CD4-positive, alpha-beta T cell treated with Interleukin-17A for 1 hour (primary cell): ENCODE measurements at places on chromosomes 16 and 17.

- no peak for DNase-seq
These were observed 8.5 kb downstream of the TEKT1 start for GRCh38 chr17:6823011-6823442.

GRCh38 chr17:35543856-35544255, 6.4 kb upstream of the SLFN12L start:
- DNase-seq, result no peak

GRCh38 chr17:78358538-78359320, 1.1 kb downstream of the SOCS3 start:
- no peak for DNase-seq

- DNase-seq, result peak; percentile 31
These were observed 908 bp downstream of the COG4 start for GRCh38 chr16:70522216-70523075.

- DNase-seq, result no peak
These were observed 485 bp upstream of the GDPD3 start for GRCh38 chr16:30113711-30114333.

DNA sequence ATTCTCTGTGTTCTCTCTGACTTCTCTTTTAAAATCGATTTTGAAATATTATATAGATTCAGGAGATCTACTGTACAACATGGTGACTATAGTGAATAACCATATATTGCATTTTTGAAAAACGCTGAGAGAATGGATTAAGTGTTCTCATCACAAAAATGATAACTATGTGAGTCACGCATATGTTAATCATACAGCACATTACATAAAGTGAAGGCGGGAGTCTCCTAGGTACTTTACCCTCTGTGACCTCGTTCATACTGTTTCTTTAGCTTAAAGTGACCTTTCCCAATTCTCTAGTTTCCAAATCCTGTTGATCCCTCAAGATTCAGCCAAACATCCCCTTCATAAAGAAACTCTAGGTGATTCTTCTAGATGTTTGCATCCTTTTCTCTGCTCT, 3.1 kb upstream of the KRTAP3-2 start:
- DNase-seq, result no peak

GRCh38 chr17:61849674-61850073, 13.7 kb downstream of the BRIP1 start:
- no peak for DNase-seq

DNA sequence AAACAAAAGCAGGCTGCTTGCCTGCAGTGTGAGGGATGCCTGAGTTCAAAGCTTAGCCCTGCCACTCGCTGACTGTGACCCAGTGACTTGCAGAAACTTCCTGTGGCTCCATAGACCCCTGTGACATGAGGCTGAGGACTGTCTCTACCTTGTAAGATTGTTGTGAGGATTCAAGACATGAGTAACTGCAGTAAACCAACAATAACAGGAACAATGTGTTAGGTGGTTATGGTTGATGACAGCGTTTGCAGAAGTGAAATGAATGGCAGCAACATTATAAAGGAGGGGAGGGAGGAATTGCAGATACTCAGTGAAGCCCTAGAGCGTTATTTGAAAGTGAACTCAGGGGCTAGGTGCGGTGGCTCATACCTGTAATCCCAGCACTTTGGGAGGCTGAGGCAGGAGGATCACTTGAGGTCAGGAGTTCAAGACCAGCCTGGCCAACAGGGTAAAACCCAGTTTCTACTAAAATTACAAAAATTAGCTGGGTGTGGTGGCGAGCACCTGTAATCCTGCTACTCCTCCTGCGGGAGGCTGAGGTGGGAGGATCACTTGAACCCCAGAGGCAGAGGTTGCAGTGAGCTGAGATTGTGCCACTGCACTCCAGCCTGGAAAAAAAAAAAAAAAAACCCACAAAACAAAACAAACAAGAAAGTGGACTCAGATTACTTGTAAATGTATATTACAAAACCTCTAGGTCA, 33.5 kb upstream of the EMP2 start:
- no peak for DNase-seq

DNA sequence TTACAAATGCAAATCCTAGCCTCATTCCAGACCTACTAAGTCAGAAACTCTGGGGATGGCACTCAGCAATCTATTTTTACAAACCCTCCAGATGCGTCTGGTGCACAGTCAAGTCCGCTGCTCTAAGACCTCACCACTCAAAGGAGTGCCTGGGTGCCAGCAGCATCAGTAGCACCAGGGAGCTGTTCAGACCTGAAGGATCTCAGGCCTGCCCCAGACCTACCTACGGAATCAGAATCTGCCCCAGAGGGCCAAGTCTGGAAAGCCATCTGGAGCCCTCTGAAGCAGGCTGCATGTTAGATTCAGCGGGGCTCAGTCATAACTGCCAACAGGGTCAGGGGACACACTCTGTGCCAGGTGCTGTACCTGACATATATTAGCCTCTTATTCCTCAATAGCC, 17.6 kb downstream of the MEOX1 start:
- no peak for DNase-seq

DNA sequence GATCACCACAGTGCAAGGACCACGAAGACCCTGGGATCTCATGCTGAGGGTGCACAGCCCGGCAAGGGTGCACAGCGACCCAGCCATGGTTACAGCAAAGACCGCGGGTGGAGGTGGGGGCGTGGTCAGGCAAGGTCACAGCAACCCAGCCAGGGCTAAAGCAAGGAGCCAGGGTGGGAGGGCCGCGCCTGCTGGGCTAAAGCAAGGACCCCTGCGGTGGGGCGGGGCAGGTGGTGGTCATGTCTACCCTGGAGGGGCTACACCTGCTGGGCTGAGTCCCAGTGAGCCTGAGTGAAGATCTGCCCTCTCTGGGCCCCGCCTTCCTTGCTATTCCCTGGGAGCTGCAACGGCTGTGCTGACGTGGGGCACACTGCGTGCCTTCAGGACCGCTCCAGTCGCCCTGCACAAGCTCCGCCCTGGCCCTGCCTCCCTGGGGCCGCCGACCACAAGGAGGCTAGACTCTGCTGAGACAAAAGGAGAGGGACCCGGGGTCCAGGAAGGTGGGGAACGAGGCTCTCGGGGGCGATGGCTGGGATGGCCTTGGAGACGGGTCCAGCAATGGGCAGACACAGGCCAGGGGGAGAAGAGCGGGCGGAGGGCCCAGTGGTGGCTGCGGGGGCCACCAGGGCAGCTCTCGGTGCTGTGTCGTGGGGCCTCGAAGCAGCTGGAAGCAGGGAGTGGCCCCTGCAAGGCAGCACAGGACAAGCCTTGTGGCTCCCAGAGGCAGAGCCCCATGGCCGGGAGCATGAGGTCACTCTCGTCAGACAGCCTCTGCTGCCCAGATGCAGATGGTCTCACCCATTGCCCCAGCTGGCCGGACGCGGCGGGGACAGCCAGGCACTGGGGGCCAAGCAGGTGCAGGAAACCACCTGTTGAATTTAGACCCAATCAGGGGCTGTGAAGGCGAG, 52.8 kb downstream of the CBFA2T3 start:
- no peak for DNase-seq

- DNase-seq, result no peak
These were observed 2.7 kb downstream of the OTOP3 start for GRCh38 chr17:74938194-74938950.

- DNase-seq, result no peak
These were observed 52.8 kb upstream of the ARHGAP44 start for GRCh38 chr17:12736526-12736925.

GRCh38 chr16:14585287-14585686, 44.8 kb downstream of the PARN start:
- no peak for DNase-seq

GRCh38 chr17:39002991-39003715, 36.0 kb upstream of the FBXO47 start:
- DNase-seq, result peak; percentile 62

- DNase-seq, result no peak
These were observed 122.6 kb upstream of the RPL38 start for GRCh38 chr17:74080656-74081582.

DNA sequence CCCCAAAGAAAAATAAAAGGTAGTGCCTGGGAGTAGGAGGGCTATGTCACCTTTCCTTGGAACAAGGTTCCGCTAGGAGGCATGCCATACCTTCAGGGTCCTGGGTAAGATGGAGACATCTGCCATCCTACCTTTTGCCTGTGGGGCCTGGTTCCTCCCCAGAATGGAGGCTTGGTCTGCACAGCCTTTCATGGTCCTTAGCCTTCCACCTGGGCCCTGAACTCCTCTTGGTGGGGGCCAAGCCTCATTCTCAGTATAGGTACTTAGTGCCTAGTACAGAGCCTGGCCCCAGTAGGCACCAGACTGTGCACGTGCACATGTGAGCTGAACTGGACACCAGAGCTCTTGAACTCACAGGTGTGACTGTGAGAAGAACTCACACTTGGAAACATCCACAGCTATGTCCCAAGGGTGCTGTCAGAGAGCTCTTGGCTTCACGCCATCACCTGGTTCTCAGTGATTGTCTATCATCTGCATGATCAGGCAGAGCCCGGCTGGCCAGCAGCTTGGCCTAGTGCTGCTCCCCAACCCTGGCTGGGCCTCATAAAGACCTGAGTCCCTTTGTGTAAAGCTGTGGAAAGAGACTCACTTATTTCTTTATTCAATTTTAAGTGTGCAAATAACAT, 143.2 kb downstream of the SOCS1 start:
- no peak for DNase-seq

DNA sequence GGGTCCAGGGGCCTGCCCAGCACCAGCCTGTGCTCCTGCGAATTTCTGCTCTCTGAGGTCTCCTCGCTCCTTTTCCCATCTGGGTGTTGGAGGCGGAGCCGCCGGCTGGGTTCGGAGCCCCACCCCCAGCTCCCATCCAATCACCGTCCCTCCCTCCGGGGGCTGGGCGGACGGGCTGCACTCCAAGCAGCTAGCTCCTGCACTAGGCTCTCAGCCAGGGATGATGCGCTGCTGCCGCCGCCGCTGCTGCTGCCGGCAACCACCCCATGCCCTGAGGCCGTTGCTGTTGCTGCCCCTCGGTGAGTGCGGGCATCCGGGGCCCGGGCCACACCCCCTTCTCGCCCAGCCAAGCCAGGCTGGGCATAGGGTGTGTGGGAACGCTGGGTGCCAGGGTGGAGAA, at the start of gene NRN1L:
Gene NRN1L (plus strand): TSS at position 202 of the 400 bp plus-strand sequence. CDS start 19 bp downstream, at position 221.
- DNase-seq, result no peak

- no peak for DNase-seq
These were observed 462.5 kb upstream of the EEF2KMT start for GRCh38 chr16:5560084-5560483.

DNA sequence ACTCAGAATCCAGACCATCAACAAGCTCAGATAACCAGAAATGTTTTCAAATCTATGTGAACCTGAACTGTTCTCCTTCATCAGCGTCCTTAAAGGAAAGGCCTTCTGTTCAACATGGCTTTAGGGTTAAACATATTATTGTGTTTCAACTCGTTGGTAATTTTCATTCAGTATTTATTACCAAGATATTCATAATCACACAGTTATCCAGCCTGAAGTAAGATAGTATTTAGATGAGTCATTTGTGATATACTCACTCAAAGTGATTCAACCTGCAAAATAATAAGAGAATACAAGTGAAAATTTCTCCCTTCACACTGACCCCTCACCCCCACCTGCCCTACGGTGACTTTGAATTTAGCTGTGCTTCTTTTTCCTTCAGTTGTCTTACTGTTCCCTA, 3.0 kb downstream of the CYLD start:
- no peak for DNase-seq

DNA sequence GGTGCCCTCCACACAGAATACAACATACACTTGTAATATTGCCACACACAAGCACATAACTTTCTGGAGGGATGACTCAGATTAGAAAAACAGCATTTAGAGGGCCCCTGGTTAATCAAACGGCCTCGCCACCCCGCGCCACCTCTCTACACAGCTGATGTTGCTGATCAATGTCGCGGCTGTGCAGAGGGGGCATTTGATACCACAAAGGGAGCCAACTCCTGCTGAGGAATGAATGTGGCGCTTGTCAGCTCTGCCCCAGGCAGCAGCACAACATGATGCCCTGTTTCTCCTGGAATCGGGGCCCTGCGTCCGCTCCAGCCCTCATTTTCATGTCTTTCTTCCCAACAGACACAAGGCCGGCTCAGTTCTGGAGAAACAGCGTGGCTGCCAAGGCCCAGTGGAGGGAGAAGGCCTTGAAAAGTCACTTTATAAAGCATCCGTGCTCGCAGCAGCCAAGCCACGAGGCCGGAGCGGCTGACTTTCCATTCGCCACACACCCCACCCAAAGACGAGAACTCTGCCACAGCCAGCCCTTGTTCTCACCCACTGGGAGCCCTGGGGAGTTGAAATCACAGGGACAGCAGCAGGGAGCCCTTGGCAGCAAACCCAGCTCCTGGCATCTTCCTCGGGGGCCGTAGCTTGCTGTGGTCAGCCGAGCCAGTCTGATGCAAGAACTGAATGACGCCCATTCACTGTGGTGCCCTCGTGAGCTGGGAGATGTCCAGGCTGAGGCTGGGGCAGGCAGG, 65.6 kb downstream of the XYLT1 start:
- no peak for DNase-seq

DNA sequence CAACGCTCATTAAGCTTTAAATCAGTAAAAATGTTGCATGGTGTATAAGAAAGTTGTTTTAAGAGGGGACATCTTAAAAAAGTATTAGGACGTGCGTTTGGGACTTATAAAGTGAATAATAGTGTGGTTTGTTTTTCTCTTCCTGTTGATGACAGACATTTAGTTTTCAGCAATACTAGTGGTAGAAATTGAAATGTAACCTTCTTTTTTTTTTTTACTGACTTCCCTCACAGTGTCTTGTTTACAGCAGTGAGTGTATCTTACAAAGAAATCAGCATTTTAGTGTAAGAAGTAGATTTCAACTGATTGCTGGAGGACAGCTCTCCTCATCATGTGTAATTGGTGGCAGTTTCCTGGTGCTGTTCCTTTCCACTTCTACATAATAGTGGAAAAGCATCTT, 39.6 kb downstream of the CYLD start:
- DNase-seq, result peak; percentile 22

GRCh38 chr16:89256651-89257254, 39.2 kb downstream of the ZNF778 start:
- DNase-seq, result peak; percentile 74

- peak; percentile 18 for DNase-seq
These were observed 12.6 kb downstream of the KCTD2 start for GRCh38 chr17:75059369-75060345.

- no peak for DNase-seq
These were observed 281.5 kb downstream of the TOX3 start for GRCh38 chr16:52265446-52265861.

DNA sequence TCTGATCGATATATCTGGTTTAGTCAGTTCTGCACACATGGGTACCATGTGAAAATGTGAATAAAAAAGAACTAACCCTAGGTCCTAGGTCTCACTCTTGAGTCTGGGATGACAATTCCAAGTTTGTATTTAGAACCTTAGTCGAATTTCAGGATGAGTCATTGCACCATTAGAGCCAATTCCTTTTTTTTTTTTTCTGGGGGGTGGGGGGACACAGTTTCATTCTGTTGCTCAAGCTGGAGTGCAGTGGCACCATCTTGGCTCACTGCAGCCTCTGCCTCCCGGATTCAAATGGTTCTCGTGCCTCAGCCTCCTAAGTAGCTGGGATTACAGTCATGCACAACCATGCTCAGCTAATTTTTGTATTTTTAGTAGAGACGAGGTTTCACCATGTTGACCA, 41.6 kb downstream of the SPAG9 start:
- DNase-seq, result no peak
